ENCODE measurements at places on chromosomes 4 and X. TPM values are rescaled to one million over a fixed set of nuclear protein-coding genes. Genes with fewer than 3 reads are reported as not detected.
A peak's percentile ranks its signal among the peaks of the same experiment; 100 is the strongest.

- DNase-seq = no peak
Measured at GRCh38 chrX:136745215-136746173, 35.2 kb downstream of the ARHGEF6 start.

DNA sequence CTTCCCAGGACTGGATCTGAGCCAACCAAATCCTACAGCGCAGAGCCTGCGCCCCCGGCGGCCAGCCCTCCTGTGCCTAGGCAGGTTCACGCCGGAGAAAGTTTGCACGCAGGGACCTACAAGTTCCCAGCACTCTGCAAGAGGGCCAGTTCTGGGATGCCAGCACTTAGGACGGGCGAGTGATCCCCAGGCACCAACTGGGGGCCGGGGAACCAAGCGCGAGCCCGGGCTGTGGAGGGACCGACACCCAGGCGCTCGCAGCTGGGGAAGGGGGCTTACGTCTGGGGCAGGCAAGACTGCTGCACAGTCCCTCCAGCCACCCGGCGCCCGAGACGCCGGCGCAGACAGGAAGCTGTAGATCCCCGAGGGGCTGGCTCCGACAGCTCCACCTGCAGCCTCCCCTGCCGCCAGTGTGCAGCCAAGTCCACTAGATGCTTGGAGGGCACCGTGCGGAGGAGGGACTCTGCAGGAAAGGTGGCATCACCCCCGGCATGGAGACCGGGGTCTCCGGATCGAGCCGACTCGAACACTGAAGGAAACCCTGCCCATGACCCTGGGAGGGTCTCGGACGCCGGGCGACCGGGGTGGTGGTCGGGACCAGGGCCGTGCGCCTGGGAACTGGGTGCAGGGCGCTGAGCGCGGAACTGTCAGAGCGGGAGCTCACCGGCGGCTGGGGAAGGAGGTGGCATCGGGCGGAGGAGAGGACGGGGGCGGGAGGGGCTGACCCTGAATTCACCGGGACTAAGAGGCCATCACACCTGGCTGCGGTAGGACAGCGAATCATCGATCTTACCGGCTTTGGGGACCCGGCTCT lies 566 bp downstream of the CORIN start:
- DNase-seq = peak; percentile 54

GRCh38 chrX:30161043-30161442 lies 54.3 kb upstream of the MAGEB2 start:
- DNase-seq = no peak

DNA sequence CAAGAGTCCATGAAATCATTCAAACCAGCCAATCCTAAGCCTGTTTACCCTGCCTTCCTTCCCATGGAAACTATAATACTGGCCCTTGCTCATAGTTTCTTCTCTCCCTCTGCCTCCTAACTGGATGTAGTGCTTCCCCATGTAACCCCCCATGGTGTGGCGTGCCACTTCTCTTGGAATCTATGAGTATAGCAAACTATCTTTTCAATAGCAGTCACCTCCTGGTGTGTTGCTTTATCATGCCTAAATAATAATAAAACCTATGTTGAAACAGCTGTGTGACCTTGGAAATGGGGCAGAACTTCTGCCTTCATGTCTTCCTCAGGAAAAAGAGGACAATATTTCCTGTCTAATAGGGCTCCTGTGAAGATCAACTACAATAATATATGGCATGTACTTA lies 234.8 kb upstream of the EDNRA start:
- no peak for DNase-seq

DNA sequence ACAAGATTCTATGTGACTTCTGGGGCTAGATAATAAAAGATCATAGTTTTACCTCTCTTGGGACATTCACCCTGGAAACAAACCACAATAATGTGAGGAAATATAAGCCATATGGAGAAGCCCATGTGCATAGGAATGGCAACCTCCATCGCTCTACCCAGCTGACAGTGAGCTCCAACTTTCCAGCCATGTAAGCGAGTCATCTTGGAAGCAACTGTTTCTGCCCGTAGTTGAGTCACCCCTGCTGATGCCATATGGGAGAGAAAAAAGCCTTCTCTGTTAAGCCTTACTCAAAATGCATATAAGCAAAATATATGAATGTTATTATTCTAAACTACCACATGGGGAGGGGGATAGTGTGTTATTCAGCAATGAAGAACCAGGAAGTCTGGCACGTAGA lies 31.4 kb upstream of the RELL1 start:
- DNase-seq = no peak

- no peak for DNase-seq
Measured at GRCh38 chr4:113116414-113117357, 67.2 kb downstream of the ANK2 start.

GRCh38 chr4:13483768-13484121 lies 395 bp downstream of the RAB28 start:
- peak; percentile 50 for DNase-seq

GRCh38 chr4:24729119-24729730 lies 66.1 kb upstream of the SOD3 start:
- DNase-seq = no peak

- DNase-seq = no peak
Measured at GRCh38 chr4:15489551-15489950, 19.9 kb downstream of the CC2D2A start.

DNA sequence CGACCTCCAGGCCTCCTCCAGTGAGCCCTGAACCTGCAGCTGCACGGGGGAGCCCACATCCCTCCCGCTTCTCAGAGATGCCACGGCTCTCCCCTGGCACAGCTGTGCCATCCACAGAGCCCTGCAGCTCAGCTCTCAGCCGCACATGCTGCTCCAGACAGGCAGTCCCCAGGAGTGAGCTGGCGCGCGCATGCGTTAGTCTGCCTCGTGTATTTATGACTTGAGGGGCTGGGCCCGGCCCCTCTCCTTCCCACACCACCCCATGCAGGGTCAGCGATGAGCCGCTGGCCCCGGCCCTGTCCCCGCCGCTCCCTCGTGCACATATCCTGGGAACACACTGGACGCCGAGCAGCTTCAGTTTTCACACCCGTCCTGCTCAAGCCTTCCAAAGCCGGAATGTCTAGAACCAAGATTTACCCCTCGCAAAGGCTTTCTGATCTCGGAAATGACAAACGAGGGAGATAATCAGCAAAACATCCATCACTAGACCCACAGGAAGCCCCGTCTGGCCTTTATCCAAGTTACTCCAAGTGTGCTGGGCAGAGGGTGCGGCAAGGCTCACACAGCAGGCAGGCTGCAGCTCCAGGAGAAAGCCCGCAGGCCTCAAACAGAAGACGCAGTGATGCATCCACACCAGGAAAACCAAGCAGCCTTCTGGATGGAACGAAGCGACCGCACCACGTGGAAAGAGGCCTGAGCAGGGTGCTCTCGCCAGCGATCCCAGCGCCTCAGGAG lies 24.3 kb downstream of the GAK start:
- DNase-seq = no peak

DNA sequence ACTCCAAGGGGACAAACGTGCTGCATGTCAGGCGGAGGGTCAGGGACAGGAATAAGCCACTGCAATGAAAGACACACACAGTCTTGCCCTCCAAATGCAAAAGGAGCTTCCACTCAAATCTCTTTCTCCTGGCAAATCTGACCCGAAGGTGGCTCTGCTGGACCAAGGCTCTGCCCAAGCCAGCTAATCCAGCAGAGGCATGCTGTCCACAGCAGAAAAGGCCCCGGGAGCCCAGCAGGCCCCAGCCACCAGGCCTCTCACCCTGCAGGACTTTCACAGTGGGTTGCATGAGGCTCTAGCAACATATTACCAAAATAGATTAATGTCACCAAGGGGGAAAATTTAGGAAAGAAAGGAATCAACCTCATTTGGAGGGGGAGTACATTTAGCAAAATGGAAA lies 628.6 kb downstream of the BCOR start:
- DNase-seq = no peak

GRCh38 chr4:100311181-100311580 lies 120.9 kb upstream of the DDIT4L start:
- no peak for DNase-seq

GRCh38 chr4:20368926-20369325 lies 117.2 kb downstream of the SLIT2 start:
- no peak for DNase-seq

GRCh38 chr4:77124576-77124975 lies 32.4 kb upstream of the CCNG2 start:
- DNase-seq = no peak

DNA sequence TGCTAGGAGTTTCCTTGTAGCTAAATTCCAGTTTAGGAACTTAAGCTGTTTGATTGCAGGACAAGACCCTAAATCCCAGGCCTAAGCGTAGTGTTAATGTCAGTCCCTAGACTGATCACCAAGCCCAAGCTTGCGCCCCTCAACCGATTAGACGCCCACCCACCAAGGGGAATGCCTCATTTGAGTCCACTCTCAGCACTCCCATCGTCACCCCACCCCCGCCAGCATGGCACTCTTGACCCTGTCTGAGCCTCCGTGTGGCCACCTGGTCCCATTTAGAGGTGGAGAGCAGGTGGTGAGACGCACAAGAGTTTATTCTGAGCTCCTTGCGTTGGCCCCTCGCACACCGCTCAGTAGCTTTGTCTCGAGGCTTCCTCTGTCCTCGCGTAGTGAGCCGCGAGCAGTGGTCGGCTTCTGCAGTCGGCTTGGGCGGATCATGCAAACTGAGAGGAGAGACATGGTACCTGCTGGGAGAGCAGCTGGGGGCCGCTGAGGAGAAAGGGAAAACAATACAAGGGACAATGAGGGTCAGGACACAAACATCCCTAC lies 48.5 kb upstream of the ZNF157 start:
- DNase-seq = no peak

DNA sequence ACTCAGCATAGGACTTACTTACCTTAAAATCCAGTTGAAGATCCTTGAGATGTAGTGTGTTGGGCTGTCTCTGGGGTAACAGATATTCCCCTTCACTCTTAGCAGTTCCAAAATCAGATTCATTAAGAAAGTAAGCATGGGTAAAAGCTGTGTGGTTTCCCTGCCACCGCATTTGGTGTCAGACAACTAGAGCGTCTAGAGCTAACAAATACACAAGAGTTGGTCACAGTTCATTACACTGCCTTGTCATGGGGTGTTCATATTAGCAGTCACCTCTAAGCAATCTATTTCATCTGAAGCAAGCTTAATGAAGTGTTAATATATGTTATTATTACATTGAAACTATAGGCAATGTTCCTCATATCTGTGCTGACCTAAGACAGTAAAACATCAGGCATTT lies 342.8 kb downstream of the PPARGC1A start:
- DNase-seq = no peak

- DNase-seq = no peak
Measured at GRCh38 chr4:28334249-28334648, 1473.6 kb downstream of the STIM2 start.

- DNase-seq = no peak
Measured at GRCh38 chrX:115630204-115630603, 69.2 kb downstream of the PLS3 start.

DNA sequence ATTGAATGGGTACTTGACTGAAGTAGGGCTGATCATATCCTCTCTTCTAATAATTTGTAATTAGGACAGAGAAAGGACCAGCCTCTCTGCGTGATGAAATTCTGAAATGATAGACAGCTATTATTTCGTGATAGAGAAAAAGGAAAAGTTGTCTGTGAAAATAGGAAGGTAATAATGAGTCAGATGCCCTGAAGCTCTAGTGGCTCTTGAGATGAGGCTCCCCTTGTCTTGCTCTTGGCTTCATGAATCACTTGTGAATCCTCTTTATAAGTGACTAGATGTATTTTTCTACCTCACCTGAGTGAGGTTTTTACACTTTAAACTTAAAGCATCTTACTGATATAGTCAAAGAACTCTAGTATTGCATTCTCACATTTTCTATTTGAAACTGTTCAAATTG lies 888.9 kb downstream of the PCDH18 start:
- no peak for DNase-seq

- DNase-seq = no peak
Measured at GRCh38 chr4:25112995-25113380, 47.3 kb downstream of the SEPSECS start.

DNA sequence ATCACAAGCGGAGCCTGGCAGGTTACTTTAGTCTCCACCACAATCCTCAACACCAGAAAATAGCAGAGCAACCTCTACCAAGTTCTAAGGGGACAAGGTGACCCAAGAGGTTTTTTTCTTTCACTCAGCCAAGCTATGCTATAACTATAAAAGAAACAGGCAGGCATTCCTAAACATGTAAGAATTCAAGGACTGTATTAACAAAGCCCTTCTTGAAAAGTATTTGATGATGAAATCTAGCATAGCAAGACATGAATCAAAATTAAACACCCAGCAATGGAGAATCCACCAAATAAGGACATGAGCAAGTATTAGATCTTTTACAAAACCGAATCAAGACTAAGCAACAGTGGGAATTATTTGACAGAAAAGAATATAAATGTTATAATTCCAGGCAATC lies 25.7 kb upstream of the C1QTNF7 start:
- DNase-seq = no peak

DNA sequence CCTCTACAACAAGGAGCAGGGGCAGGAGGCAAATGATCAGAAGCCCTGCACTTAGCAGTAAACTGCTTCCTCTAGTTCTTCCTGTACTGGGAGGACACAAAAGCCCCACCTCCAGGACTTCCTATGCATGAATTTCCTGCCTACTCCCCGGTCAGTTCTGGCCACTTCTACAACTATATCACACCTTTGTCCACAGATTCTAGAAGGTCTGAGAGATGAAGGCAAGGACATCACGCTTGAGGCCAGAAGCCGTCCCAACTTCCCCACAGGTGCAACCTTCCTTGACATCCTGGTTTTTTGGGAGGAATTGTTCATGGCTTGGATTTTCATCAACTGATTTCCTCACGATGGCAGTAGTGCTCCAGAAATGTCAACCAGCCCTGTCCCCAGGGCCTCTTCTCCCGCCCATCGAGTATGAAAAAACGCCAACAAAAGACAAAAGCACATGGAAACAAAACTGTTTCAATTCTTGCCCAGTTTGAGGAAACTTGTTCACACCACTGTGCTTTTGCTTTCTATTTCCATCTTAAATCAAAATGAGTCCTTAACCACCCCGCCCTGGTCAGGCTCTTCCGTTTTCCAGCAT lies 206.5 kb upstream of the STK26 start:
- DNase-seq = peak; percentile 91

DNA sequence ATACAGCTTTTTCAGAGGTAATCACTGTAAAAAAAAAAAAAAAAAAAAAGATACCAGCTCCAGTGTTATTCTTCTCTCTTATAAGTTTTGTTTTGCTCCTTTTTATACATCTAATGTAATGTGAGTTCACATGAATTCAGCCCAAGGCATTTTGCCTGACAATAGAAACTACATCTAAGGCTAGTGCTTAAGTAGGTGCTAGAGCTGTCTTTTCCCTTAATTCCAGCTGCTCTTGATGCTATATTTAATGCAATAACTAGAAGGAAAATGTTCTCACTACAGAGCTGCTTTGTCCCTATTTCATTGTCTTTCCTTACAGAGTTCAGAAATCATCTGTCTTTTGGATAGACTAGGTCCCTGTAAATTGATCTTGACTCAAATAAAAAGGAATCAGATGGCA lies 150.1 kb downstream of the NAA11 start:
- DNase-seq = no peak

SPATA4 gene
- not detected for total RNA-seq

GAGE12E gene
- not detected for total RNA-seq

CENPE gene
- total RNA-seq = 1.3 TPM

POU4F2 gene
- not detected for total RNA-seq

PPP1R2C gene
- not detected for total RNA-seq

FGF5 gene
- not detected for total RNA-seq

TIMM17B gene
- 50.6 TPM for total RNA-seq
